ENCODE measurements at places on chromosomes 2 and 18.

GRCh38 chr2:29080886-29081743 lies 6.8 kb upstream of the PCARE start:
- DNase-seq = no peak

DNA sequence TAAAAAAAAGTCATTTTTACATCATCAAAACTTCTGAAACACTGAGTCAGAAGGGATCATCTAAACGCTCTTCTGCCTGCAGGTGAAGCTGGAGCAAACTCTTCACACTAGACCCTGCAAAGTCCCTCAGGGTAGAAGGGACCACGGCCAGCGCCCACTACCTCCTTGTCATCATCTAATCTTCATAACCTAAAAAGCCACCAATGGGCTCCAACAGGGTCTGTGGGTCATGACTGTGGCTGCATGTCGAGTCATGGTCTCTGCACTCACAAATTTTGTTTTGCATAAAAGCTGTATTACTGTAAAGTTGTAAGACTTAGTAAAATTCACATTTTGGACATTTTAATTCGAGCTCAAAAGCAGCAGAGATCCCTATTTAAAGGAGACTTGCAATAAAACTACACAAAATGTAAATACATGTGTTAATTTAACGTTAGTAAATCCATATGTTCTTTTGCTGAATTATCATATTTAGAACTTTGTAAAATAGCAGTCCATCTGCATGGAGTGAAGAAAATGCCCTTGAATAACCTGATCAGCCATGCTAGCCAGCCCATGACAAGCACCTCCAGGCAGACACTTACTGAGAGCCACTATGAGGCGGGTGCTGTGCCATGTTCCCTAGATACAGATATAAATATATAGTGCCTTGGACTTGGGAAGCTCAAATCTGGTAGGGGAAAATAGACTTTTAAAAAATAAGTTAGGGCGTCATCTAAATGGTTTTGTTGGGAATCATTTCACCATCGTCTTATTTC lies 437.2 kb upstream of the LYPD1 start:
- no peak for DNase-seq

DNA sequence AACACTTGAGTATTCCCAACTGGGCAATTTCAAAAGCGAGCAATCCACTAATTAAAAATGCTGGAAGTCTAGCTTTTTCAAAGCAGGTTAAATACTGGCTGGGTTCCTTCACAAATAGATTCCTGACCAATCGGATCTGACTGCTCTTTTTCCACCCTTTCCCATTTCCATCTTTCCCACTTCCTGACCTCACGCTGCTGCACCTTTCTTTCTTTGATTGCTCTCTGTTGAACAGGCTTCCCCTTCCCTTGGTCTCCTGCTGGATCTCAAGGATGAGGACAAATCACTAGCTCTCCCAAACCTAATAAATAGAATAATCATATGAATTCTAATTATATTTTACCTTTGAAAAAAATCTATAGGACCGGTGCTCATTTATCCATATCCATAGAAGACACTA lies 121.2 kb downstream of the TCF4 start:
- DNase-seq = no peak

DNA sequence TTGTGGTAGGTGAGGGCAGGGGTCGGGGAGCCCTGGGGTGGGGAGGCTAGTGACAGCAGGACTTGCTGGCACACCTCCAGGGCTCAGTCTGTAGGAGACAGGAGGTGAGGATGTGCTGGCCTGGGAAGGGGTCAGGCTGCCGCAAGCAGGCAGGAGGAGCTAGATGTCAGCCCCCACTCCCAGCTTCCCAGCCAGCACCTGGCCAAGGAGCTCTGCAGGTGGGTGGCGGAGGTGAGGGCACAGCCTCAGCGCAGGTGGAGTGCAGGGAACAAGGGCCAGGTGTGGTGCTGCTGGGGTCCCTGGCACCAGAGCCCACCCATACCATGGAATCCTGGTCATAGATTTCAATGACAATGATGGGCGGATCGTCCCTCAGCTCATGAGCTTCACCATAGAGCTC lies 2.9 kb downstream of the OTOF start:
- DNase-seq = no peak

DNA sequence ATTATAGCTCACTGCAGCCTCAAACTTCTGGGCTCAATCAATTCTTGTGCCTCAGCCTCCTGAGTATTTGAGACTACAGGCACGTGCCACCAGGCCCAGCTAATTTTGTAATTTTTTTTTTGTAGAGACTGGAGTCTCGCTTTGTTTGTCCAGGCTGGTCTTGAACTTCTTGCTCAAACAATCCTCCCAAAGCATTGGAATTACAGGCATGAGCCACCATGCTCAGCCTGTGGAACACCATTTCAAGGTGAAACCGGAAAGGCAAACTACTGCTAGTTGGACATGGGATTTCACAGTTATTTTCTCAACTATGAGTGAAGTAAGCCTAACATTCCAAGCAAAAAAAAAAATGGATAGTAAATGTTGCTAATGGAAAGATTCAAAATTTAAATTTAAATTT lies 20.9 kb upstream of the TGIF1 start:
- no peak for DNase-seq

- DNase-seq = no peak
These were observed 104.9 kb downstream of the C2orf74 start for GRCh38 chr2:61266632-61267505.

GRCh38 chr2:119326938-119327337 lies 39.7 kb downstream of the C2orf76 start:
- no peak for DNase-seq

DNA sequence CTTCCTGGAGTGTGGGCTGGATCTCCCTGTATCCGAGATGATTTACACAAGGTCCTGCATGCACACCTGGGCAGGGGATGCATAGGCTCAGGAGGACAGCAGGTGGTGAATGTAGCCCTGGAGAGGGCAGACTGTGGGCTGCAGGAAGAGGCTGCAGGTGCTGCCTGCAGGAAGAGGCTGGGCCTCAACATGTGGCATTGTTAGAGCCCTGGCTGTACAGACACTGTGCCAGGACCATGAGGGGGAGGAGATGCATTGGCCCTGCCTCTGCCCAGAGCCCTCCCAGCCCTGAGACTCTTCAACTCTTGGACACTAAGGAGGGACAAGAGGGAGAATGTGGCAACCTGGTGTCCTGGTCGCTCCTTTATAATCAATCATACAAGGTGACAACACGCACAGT lies 392.8 kb downstream of the TNS1 start:
- no peak for DNase-seq

- no peak for DNase-seq
These were observed 109.7 kb downstream of the LDLRAD4 start for GRCh38 chr18:13328213-13328612.

- DNase-seq = no peak
These were observed 12.6 kb downstream of the MFSD2B start for GRCh38 chr2:24022324-24022974.

DNA sequence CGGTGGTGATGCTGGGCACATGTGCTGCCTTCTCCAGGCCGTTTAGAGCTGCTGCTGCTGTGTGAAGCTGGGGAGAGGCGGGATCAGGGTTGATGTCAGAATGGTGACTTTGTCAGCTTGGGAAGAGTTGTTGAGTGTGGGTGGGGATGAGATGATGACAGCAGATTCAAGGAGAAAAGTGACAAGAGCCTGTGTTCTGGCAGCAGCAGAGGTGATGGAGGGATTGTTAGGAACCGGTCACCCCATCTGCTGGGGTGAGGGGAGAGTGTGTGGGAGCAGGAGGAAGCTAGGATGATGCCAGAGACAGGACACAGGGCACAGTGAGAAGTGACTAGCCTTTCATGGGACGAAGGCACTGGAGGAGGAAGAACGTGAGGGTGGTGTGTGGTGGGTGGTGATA lies 345.5 kb downstream of the RNF144A start:
- DNase-seq = no peak
